ENCODE measurements at places on chromosomes 3 and 15.

DNA sequence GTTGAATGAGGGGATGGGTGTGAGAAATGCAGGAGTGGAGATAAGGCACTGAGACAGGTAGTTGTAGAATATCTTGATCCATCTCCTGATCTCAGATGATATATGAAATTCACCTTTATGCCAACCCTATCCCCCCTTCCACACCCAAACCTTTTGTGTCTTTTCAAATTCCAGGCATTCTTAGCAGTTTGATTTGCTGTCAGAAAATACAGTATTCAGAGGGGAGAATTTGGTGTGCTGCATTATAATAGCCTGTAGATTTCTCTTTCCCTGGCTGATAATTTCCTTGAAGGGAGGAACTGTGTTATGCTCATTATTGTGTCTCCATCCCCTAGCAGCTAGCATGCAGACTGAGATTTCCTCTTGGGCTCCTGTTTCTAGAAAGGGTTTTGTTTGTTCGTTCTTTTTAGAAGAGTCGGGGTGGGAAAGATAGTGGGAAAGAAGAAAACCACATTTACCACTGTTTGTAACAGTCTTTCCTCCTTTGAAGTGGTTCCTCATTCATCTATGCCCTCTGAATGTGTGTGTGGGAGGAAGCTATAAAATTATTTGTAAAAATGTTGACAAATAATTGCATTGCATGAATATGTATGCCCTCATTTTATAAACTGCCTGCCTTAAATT, 373.4 kb downstream of the DIPK2A start:
- DNase-seq = no peak

DNA sequence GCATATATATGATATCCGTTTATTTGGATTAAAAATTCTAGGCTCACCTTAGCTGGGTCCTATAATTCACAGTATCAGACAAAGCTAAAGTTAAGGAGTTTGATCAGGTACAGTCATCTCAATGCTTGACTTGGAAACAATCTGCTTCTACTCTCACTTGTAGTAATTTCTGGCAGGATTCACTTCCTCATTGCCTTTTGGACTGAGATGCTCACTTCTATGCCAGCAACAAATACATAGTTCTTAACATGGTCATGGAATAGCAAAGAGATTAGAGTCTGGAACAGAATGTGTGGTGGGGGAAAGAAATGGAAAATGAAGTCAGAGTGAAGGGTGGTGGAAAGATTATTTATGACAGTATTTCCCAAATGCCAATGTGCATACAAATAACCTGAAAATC, 693.6 kb downstream of the CADM2 start:
- no peak for DNase-seq

DNA sequence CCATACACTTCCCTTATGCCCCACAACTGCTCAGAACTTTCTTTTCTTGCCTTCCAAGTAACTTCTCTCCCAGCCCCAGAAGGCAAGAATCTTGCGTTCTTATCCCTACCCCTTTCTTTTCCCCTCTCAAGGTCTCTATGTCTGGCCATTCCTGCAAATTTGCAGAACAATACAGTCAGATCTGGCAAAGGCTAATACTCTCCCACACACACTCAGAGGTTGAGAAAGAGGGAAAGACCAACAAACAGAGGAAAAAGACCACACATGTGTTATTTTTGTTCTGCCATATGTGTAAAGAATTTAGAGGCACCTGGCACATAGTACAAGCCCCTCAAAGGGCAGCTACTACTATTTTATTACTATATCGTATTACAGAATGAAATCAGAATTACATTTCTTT, 25.7 kb downstream of the GJD2 start:
- no peak for DNase-seq

GRCh38 chr3:174016186-174016585, 618.6 kb downstream of the NLGN1 start:
- peak; percentile 53 for DNase-seq

DNA sequence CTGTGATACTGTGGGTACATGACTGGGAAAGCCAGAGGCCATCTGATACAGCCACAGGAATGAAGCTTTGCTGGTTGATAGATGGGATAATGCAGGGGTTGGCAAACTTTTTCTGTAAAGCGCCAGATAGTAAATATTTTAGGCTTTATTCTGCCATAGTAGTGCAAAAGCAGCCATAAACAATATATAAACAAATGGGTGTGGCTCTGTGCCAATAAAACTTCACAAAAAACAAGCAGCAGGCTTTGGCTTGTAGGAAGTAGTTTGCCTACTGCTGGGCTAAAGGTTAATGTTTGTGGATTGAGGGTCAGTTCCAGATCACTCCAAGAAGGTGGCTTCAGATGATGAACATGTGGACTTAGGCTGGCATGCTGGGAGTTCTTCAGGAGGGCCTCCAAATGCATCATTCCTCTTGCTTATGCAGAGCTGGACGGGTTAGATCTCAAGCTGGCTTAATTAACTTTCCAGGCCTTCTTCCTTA, 305.7 kb downstream of the RPLP1 start:
- no peak for DNase-seq

DNA sequence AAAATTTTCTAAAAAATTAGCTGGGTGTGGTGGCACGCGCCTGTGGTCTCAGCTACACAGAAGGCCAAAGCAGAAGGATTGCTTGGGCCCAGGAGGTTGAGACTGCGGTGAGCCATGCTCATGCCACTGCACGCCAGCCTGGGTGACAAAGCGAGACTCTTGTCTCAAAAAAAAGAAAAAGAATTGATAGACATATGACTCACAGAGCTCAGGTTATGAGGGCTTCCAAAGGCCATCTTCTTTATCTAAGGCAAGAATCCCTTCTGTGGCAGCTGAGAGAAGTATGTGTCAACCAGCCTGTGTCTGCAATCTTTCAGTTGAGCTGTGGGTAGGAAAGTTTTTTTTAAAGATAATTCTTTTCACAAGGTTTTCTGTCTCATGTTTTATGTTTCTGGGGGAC, 53.9 kb downstream of the MRPS25 start:
- DNase-seq = no peak
